ENCODE measurements at places on chromosomes 2 and 18.

- DNase-seq: no peak
Measured at GRCh38 chr18:13610555-13611141, 115.7 kb downstream of the FAM210A start.

GRCh38 chr2:218079943-218080913, 11.2 kb downstream of the RUFY4 start:
- DNase-seq: no peak

DNA sequence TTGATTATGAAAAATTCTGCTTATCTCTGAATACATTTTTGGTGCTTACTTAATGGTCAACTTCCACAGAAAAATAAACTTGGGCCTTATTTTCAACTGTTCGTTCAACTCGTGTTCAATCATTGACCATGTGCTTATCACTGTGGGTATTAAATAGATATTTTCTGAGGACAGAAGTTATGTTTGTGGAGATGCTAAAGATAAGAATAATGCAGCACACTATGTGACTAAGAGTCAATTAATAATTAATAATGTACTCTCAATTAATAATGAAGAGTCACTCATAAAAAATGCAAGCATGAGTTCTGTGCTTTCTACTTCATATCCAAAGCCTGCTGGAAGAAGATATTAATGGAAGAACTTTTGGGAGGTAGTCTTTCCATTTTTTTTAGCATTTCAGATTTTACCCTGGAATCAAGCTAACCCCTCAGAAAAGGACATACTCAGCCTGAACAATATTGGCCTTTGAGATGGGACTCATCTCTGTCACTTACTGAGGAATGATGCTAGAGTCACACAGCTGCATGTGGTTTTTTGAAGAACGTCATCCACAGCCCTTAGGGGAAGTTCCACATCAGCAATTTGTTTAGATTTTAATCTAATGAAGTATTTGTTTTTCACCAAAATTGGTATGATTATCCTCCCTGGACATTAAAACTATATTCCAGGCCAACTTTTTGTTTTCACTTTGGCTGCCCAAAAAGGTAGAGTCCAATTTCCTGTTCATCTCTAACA, 191.9 kb upstream of the CRIM1 start:
- DNase-seq: no peak

DNA sequence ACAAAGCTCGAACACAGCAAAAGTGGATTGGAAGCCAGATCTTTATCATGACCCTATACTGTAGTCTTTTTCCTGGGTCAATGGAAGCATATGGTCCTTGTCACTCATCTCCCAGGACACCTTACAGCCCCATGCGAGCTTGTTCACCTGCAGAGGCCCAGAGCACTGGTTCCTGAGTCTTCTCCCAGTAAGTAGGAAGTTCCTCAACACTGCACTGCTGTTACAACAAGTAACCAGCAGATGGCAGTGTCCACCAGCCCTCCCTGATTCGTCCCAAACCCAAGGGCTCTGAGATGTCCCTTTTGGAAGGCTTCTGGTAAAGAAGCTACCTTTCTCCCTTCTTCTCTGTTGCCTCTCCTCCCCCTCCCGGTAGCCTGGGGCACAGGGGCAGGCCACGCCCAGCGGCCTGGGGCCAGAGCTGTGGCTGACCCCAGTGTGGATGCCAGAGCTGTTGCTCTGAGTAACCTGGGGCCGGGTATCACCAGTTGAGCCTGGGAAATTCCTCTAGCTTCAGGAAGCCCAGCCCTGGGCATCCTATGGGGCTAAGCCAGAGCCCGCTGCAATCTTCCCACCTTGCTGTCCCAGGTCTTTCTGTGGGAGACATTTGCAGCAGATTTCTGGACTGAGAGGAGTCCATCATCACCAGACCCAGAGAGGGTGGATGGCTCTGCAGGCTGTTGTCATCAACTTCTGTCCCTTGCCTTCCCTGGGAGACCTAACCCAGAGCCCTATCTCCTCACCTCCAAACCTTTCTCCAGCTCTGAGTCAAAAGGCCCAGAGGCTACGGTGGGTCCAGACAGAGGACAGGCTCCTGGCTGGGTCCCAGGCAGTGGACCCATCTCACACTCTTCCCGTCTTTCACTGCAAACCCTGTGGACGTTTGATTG, 5.3 kb upstream of the GDF7 start:
- peak; percentile 19 for DNase-seq
